ENCODE measurements at places on chromosomes 7 and 10.

GRCh38 chr10:27530477-27530876, 26.4 kb downstream of the RAB18 start:
- no peak for DNase-seq

DNA sequence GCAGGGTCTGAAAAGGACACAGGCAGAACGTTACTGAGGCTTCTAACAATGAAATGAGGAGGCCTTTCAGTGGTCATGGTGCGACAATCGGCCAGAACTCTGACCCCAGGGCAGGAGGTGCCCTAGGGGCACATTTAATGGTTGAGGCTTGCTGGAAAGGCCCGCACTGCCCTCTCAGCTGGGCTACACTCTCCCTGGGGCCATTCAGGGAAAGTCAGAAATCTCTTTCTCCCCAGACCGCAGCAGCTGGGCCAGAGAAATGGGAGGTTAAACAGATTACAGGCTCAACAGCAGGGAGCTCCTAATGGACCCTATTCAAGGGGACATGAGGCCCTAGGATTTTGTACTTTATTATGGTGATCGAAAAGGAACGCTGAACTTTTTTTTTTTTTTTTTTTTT, 85.6 kb upstream of the FGFR2 start:
- DNase-seq: no peak

DNA sequence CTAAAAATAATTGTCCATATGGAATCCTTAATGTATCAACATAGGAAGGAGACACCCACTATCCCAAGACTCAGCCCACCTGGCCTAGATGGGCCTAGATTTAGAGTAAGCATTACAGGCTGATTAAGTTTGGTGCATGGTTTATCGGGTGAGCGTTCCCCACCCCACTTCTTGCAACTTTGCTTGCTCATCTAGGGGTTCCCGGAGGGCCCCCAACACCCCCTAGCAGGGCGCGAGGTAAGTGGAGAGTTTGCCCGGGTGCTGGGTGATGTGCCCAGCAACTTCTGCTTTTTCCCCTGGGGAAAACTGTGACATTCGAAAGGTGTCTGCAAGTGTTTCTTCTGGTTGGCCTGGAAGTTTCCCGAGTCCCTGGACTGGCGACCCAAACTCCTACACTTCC, 31.7 kb downstream of the SKIDA1 start:
- no peak for DNase-seq

DNA sequence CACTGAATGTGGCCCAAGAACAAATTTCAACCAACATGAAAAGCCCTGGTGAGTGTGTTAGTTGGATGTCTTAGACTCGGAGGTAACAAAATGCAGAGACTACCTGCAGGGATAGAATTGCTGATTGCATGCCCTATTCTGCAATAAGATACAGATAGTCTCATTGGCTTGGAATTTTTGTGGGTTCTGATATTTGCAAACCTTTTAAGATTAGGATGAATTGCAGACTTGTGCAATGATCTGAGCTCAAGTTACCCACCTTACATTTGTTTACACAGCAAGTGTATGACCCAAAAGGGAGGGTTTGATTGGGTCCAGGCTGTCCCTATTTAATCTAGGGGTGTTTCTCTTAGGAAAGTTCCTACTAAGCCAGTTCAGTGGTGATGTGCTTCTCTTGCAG, 45.4 kb downstream of the GPR37 start:
- DNase-seq: no peak

- DNase-seq: no peak
Observed at GRCh38 chr7:106089647-106090046, 22.5 kb downstream of the SYPL1 start.

DNA sequence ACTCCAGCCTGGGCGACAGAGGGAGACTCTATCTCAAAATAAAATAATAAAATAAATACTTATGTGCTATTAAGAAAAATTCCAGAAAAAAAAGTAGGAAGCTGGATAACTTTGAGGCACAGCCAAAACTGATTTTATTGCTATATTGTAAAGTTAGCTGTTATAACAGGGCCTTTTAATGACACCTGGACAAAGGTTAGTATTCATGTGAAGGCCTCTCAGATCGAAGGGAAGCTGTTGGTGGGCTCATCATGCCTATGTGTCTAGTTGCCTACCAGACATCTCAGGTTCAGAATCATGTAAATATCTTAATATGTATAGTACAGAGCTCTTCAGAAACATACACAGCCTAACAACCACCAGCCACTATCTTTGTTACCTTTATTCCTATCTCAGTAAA, 143.0 kb downstream of the LCOR start:
- DNase-seq: no peak

DNA sequence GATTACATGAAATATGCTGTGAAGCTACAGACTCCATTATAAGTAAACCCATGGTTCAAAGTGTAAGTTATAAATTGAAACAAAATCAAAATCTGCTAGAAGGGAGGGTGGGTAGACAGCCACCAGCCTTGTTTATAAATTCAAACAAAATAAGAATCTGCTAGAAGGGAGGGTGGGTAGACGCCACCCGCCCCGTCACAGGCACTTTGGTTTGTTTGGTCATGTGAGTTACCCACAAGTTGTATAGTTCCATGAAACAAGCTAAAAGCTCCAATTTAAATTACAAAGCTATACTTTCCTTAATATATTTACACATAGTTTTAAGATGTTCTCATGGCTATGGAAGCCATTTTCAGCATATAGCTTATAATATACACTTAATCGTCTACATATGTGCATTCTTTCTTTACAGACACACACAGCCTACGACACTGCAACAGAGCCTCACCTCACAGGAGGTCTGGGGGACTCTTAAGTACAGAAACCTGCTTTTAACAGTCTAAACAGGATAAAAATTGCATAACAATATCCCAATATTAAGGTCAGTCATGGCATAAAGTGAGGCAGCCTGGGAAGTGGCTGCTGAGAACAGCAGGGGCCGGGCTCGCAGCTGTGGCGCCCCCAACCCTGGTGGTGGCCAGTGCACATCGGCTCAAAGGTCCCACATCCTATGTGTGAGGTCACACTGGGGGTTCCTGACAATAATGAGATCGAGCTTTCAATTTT, 28.1 kb upstream of the NCAPG2 start:
- no peak for DNase-seq

GRCh38 chr7:86933295-86933845, 126.1 kb downstream of the ELAPOR2 start:
- DNase-seq: no peak

GRCh38 chr7:149867762-149868622, 5.8 kb upstream of the ATP6V0E2 start:
- DNase-seq: no peak

- DNase-seq: no peak
Observed at GRCh38 chr7:89027781-89028180, 232.2 kb upstream of the TEX47 start.

GRCh38 chr10:121613456-121613855, 15.2 kb upstream of the FGFR2 start:
- DNase-seq: no peak

- no peak for DNase-seq
Observed at GRCh38 chr7:18177129-18177814, 149.6 kb upstream of the PRPS1L1 start.

DNA sequence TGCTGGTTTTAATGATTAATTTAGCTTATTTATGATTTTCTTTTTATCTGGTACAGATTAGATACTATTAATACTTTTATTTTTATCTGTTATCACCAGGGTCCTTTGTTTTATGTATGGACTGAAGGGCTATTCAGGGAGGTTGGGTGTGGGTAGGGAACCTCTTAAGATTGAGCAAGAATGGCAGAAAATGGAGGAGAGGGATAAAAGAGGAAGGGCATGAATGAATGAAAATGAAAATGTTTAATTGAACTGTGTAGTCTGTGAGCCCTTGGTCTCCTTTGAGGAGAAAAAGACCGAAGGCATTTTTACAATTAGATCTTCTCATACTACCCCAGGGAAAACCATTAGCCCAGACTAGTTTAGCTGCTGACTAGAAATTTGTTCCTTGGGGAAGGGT, 93.1 kb downstream of the CDK14 start:
- DNase-seq: no peak

DNA sequence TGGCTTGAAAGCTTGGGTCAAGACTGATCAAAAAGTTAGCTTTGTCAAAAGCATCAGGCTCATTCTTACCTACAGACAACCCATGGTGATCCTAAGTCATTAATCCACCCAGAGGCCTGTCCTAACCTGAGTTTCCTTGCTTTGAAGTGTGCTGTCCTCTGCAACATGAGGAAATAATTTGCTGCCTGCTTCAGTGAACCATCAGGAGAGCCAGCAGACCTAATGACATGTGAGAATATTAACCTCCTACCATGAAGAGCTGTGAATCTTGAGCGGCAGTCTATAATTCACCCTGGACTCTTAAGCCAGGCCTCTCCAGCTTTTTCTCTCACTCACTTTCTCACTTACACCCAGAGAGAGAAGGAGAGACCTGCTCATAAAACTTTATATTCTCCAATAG, 590.0 kb downstream of the LRMDA start:
- no peak for DNase-seq

GRCh38 chr10:124762281-124762680, 18.1 kb upstream of the FAM53B start:
- DNase-seq: no peak
